A549 treated with CORT108297 at 1 μM for 4 hours (cell line): ENCODE measurements at places on chromosomes 7 and 10. TPM values are rescaled to one million over a fixed set of nuclear protein-coding genes. Genes with fewer than 3 reads are reported as not detected.

CPED1 gene
- 0.08 to 0.15 TPM in 2 of 5 replicates, not detected in the others for total RNA-seq

SNCG gene
- 11.4 to 14.9 TPM (median 13.3 TPM) in 5 replicates for total RNA-seq

IFIT2 gene
- 2.4 to 3.5 TPM (median 3.3 TPM) in 5 replicates for total RNA-seq

ANKRD61 gene
- total RNA-seq = 0.54 to 0.78 TPM (median 0.62 TPM) in 5 replicates

LRRC27 gene
- 5.4 to 6.3 TPM (median 5.8 TPM) in 5 replicates for total RNA-seq

ATG9B gene
- total RNA-seq = 0.16 to 0.73 TPM (median 0.55 TPM) in 5 replicates

PNLIPRP3 gene
- 0.03 TPM in 1 of 5 replicates, not detected in the others for total RNA-seq

TMEM236 gene
- total RNA-seq = 0.05 to 0.13 TPM (median 0.08 TPM) in 5 replicates

CXCL12 gene
- total RNA-seq = 0.11 to 0.27 TPM (median 0.14 TPM) in 5 replicates

SRRM3 gene
- 6.3 to 10.0 TPM (median 8.5 TPM) in 5 replicates for total RNA-seq

CYP3A5 gene
- total RNA-seq = 1.3 to 2.5 TPM (median 1.9 TPM) in 5 replicates

ADCK2 gene
- total RNA-seq = 16.0 to 20.5 TPM (median 18.9 TPM) in 5 replicates

HECTD2 gene
- 3.0 to 4.4 TPM (median 3.8 TPM) in 5 replicates for total RNA-seq

METTL27 gene
- 6.9 to 12.4 TPM (median 11.5 TPM) in 5 replicates for total RNA-seq

CPA1 gene
- total RNA-seq = not detected in 5 replicates

TFEC gene
- 0.01 TPM in 1 of 5 replicates, not detected in the others for total RNA-seq

NKX2-3 gene
- total RNA-seq = 0.06 to 0.11 TPM in 2 of 5 replicates, not detected in the others

TMEM213 gene
- total RNA-seq = not detected in 5 replicates

MBL2 gene
- total RNA-seq = not detected in 5 replicates

TWNK gene
- total RNA-seq = 37.5 to 46.4 TPM (median 41.9 TPM) in 5 replicates

TRIM4 gene
- total RNA-seq = 24.2 to 32.7 TPM (median 26.6 TPM) in 5 replicates

SLC29A4 gene
- 9.9 to 16.3 TPM (median 14.1 TPM) in 5 replicates for total RNA-seq

HABP2 gene
- total RNA-seq = 0.07 to 0.15 TPM (median 0.12 TPM) in 5 replicates

LRGUK gene
- 0.29 to 0.62 TPM (median 0.35 TPM) in 5 replicates for total RNA-seq

TPST1 gene
- 6.2 to 9.4 TPM (median 8.9 TPM) in 5 replicates for total RNA-seq

ARHGAP22 gene
- 3.7 to 5.2 TPM (median 4.1 TPM) in 5 replicates for total RNA-seq

CYP2C19 gene
- total RNA-seq = not detected in 5 replicates

NME8 gene
- not detected in 5 replicates for total RNA-seq

GRM3 gene
- not detected in 5 replicates for total RNA-seq

CREB5 gene
- total RNA-seq = 2.4 to 6.0 TPM (median 3.8 TPM) in 5 replicates
